HAP-1 (cell line): ENCODE measurements at places on chromosomes 4 and X.

DNA sequence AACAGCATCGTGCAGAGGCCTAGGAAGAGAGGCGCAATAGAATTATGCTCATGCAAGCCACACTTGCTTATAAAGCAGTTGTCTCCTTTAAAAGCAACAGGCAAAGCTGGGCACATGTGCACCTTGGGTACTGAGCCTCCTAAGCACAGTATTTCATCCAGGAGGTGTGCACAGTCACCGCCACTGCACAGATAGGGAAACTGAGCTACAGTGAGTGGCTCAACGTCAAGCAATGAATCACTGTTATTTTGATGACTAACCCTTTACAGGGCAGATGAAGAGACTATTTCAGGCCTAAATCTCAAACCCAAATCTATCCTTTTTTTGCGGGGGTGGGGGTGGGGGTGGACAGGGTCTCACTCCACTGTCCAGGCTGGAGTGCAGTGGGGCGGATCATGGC, 42.3 kb downstream of the BCOR start:
- DNase-seq = no peak

GRCh38 chr4:85779165-85779564, 304.2 kb downstream of the ARHGAP24 start:
- no peak for DNase-seq

- no peak for DNase-seq
These were observed 255.3 kb downstream of the RAPGEF2 start for GRCh38 chr4:159358226-159358625.

- DNase-seq = no peak
These were observed 15.0 kb upstream of the PRKX start for GRCh38 chrX:3728454-3728853.

GRCh38 chr4:8152865-8153257, 5.8 kb downstream of the ABLIM2 start:
- DNase-seq = no peak

GRCh38 chr4:114027596-114027995, 48.1 kb upstream of the ARSJ start:
- DNase-seq = no peak

- no peak for DNase-seq
These were observed 109.7 kb downstream of the UNC5C start for GRCh38 chr4:95439071-95439470.

DNA sequence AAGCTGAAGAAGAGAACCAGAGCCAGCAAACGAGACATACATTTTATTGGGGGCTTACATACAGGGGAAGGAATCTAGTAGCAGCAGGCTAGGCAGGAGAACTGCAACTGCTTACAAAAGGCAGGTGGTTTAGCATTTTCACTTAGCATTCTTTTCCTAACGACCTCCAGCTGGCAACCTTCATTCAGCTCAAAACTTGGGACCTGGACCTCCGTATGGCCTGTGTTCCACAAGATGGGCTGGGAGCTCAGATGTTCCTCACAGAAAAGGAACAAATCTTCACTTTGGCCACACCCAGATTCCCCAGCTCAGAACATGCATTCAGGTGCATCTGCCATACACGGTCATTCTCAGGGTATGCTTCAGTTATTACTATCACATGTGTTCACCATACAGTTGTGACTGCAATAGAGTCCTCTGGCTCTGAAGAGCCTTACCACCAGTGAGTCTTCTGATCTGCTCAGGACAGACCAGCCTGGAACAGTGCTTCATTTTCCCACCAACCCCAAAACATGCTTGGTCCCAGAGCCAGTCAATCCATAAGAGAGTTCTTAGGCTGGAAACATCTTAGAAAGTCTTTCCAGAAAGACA, 29.6 kb upstream of the AP1AR start:
- no peak for DNase-seq

- DNase-seq = no peak
These were observed 2.7 kb upstream of the SMIM20 start for GRCh38 chr4:25911356-25911755.

- no peak for DNase-seq
These were observed 1240.2 kb downstream of the FAM133A start for GRCh38 chrX:94914235-94914634.
